ENCODE measurements at places on chromosomes 7 and 10.

- no peak for DNase-seq
Observed at GRCh38 chr7:75737856-75738603, 711 bp downstream of the HIP1 start.

DNA sequence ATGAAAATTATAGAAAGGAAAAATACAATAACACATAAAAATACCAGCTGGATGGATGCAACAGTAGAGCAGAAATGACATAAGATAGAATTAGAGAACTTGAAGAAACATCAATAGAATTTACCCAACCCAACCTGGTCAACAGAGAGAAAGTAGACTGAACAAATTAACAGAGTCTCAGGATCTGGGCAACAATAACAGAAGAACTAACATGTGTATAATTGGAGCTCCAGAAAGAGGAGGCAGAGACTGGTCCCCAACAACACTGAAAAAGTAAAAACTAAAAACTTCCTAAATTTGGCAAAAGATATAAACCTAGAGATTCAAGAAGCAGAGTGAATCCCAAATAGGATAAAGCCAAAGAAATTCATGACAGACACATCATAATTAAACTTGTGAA is 458.8 kb downstream of the RPS24 start:
- no peak for DNase-seq

DNA sequence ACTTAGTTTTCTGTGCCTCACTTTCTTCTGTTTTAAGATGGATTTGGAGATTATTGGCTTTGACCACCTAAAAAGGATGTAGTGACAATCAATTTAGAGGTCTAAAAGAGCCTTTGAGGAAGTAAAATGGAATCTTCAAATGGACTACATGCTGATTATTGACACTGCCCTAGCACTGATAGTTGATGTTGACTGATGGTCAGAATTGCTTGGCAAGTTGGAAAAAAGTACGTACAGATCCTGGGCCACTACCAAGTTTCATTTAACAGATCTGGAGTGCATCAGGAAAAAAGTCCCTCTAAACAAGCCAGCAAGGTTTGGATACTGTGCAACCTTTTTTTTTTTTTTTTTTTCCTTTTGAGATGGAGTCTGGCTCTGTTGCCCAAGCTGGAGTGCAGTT is 81.1 kb downstream of the TCF7L2 start:
- DNase-seq: no peak

GRCh38 chr7:108280136-108280535 is 150.0 kb upstream of the LAMB4 start:
- no peak for DNase-seq

- DNase-seq: no peak
Observed at GRCh38 chr7:69833964-69834363, 235.7 kb downstream of the AUTS2 start.

GRCh38 chr10:84261236-84261915 is 16.5 kb downstream of the RGR start:
- no peak for DNase-seq

GRCh38 chr10:62503872-62504271 is 129.7 kb downstream of the ZNF365 start:
- no peak for DNase-seq

DNA sequence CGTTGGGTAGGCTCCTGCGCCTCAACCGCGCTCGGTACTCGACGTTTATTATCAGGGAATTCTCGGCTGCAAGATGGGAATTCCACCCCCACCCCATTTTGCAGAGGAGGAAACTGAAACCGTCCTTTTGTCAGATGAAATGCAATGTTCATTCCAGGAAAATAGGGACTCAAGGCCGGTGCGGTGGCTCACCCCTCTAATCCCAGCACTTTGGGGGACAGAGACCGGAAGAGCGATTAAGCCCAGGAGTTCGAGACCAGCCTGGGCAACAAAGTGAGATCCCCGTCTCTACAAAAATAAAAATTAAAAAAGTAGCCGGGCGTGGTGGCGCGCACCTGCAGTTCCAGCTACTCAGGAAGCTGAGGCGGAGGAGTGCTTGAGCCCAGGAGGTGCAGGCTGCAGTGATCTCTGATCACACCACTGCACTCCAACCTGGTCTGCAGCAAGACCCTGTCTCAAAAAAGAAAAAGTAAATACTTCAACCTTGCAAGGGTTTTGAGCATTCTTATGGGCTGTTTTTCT is 720 bp upstream of the RFC2 start:
- no peak for DNase-seq

DNA sequence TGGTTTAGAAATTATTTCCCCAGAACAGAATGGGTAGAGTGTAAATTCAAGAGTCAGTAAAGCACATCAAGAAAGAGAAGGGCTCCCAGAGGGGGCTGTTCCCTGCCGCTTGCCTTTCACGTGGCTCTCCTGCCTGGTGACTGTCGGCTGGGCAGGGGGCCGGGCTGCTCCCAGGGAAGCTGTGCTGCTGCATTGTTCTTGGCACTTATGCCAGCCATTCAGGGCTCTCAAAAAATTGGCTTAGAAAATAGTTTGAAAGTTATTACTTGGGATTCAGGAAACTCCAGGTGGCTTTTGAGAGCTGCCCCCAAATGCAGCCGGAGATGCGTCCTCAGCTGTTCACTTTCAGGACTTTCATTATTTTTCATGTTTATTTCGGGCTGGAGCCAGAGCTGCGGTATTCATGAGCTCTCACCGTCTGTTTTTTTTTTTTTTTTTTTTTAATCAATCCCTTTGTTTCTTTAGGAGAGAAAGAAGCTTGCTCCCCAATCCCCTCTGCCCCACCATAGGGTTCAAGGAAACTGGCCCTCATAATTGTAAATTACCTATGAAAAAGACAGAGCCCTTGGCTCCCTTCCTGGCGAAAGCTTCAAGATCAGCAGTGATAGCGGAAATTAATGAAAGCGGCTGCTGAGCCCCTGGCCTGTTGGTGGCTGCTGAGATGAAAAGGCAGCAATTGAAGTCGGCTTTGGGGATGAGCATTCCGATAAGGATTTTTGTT is 94.1 kb downstream of the SORCS3 start:
- no peak for DNase-seq

GRCh38 chr10:4701016-4701415 is 125.0 kb upstream of the AKR1E2 start:
- no peak for DNase-seq

DNA sequence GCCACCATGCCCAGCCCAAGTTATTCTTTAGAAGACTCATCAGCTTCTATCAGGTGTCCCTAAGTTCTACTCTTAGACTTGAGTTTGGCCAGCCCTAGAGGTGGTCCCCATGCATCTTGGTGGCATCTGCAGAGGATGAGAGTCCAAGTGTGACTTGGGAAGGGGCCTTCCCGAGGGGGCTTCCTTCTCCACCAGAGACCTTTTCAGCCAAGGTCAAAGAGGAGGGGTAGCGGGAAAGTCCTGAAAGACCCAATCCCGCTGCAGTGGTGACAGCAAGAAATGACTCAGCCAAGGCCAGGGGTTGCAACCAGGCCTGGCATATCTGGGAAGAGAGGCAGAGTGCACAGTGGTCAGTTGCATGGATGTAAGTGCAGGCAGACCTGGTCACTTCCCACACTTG is 61.7 kb upstream of the MGMT start:
- DNase-seq: no peak

DNA sequence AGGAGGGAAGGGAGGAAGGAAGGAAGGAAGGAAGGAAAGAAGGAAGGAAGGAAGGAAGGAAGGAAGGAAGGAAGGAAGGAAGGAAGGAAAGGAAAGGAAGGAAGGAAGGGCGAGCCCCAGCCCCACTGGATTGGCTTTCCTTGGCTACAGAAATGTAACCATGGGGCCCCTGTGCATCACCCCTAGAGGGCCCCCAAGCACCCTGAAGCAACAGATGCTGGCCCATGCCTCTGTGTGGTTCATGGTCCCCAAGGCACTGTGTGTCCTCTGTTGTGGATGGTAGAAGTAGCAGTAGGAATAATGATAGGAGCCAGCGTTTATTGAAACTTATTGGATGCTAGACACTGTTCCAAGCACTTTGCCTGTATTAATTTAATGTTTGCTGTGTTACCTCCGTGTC is 116.6 kb upstream of the MACROH2A2 start:
- DNase-seq: no peak

DNA sequence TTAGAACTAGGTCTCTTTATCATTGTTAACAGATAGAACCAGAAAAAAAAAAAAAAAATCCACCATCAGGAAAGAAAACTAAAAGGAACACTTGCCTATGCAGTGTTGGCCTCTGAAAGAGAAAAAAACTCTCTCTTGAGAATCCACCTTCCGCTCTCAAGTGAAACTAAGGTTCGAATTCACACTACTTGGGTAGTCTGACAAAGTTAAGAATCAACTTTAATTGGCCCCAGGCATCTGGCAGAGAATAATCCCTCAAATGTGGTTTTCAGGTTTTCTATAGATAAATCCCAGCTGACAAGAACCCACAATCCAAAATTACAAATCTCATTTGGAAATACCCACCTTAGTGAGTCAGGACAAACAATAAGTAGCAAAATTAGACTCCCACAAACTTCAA is 199.7 kb upstream of the LRRN3 start:
- DNase-seq: no peak

GRCh38 chr10:101238732-101239105 is 9.5 kb upstream of the LBX1 start:
- no peak for DNase-seq

GRCh38 chr10:62707810-62708209 is 96.7 kb upstream of the ADO start:
- no peak for DNase-seq

DNA sequence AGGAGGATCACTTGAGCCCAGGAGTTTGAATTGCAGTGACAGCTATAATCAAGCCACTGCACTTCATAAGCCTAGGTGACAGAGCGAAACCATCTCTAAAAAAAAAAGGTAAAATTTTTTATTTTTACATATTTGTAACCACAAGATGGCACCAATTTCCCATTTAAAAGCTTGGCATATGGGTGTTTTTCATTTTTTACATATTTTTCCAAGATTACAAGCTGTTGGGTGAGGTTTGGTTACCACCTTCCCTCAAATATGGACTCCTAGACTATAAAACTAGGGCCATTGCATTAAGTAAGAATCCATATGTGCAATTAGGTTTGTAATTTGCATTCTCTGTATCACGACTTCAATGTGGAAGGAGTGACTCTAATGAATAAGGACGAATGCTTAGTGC is 129.3 kb upstream of the ACBD5 start:
- no peak for DNase-seq

DNA sequence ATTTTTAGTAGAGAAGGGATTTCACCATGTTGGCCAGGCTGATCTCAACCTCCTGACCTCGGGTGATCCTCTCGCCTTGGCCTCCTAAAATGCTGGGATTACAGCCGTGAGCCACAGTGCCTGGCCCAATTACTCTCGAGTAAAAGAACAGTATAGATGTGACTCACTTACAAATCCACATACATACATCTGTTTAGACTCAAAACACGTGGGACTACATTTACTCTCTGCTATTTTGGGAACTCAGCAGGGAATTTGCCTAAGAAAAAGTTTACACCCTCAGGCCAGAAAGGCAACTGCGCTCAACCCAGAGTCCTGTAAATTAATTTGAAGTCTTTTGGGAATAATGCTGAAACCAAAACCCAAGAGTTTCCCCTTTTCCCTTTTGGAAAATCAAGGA is 289.7 kb downstream of the KLF6 start:
- no peak for DNase-seq

- no peak for DNase-seq
Observed at GRCh38 chr10:116690356-116691322, 51.7 kb downstream of the HSPA12A start.

- DNase-seq: no peak
Observed at GRCh38 chr10:132408823-132409666, 12.0 kb downstream of the PWWP2B start.

GRCh38 chr7:120023494-120024167 is 249.3 kb upstream of the KCND2 start:
- no peak for DNase-seq

GRCh38 chr7:80790877-80791276 is 128.0 kb downstream of the SEMA3C start:
- DNase-seq: no peak

DNA sequence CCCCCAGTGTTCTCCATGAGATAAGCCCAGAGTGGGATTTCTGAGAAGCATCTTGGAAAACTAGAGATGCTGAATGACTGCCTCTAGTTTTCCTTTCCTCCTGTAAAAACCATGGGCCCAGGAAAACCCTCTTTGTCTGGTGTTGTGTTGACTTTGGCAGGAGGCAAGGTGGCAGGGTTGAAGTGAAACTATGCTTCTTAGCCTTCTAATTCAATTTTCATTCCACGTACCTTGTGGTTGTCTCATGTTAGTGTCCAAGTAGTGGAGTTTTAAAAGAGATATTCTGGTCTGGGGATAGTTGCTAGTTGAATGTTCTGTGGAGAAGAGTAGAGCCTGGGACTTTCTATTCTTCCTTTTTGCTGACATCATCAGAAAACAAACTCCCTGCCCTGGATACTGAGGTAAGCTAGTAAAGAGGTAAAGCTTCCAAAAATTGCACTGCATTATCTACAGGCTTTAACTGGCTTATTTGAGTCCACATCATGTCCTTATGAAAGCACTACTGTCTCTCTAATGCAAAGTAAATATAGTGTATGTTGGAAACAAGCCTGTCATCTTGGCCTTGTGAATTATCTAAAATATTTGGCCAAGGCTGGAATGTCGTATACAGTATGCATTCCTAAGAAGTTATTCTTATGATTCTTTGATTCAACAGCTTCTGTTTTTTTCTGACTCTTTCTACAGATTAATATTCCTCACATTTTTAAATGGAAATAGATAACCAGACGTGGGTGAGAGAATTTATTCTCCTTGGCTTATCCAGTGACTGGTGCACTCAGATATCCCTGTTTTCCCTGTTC is at the start of gene OR2F2:
Gene OR2F2 (plus strand): TSS at position 708 of the 800 bp plus-strand sequence. CDS start 0 bp downstream, at position 708.
- DNase-seq: no peak

GRCh38 chr10:77416311-77417135 is 221.1 kb downstream of the KCNMA1 start:
- no peak for DNase-seq

DNA sequence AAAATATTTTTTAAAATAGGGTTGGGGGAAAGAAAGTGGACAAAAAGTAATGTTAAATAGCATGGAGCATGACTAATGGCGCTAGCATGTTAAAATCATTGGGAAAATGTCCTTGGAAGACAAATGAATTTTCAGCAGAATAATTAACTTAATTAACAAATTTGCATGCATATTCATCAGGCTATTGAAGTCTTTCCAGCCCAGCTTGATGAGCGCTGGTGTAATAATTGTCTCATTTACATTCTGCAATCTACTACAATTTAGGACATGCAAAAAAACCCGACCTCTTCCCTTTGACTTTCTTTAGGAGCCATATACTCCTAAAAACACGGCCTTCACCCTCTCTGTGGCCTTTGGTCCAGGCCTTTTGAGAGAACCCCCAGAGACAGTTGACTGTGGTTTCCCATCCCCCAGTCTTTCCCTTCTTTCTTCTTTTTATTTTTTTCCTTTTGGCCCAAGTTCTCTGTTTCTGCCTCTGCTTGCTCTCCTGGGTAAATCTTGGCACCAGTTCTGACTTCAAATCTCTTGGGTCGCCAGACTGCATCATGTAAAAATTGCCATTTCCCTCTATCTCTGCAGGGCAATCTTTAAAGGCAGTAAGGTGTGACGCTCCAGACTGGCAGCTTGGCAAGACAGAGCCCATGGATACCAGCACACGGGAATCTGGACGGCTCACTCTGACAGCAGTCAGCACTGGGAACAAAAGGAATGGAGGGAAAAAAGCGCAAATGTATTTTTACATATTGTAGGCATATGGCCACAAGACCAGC is 105.5 kb downstream of the NEUROD6 start:
- DNase-seq: no peak

All from CD14-positive monocyte (primary cell).